Islet precursor cell (in vitro differentiated cells): ENCODE measurements at places on chromosomes 16 and 17.

- no peak for DNase-seq
Measured at GRCh38 chr17:80354336-80354735, 60.6 kb upstream of the ENDOV start.

- DNase-seq, result no peak
Measured at GRCh38 chr17:13862346-13862745, 207.0 kb upstream of the COX10 start.

DNA sequence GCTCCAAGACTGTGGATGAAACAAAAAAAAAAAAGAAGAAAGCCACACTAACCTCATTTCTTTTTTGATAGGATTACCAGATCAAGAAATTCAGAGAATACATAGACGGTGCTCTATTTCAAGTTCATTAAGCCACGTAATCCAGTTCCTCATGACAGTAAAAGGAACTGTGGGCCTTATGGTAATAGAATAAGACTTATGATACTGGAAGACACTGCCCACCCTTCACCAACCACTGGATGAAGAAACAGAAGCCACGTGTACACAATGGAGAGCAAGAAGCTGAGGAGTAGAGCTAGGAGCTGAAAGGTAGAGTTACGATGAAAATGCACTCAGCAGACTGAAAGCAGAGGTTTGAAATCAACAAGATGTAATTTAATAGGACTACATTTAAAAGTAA, 11.2 kb downstream of the NCBP3 start:
- DNase-seq, result no peak

DNA sequence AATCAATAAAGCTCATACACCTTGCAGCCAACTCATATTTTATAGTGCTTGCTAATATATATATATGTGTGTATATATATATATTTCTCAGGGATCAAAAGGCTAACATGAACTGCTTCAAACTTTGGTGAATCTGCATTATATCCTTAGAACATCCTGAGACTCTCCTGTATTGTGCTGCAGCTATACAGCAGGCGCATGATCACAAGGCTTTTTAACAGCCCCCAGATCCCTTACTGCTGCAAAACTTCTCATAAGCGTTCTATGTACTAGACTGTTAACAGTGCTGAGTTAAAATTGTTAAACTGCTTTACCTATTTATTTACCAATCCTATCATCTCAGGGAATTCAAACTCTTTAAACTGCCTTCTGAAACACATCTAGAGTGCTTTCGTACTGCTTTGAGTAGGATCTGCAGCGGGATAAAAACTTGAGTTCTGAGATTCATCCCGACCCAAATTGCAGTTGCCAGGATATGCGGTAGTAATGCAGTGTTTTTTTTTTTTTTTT, 1.3 kb downstream of the GPATCH8 start:
- DNase-seq, result no peak

DNA sequence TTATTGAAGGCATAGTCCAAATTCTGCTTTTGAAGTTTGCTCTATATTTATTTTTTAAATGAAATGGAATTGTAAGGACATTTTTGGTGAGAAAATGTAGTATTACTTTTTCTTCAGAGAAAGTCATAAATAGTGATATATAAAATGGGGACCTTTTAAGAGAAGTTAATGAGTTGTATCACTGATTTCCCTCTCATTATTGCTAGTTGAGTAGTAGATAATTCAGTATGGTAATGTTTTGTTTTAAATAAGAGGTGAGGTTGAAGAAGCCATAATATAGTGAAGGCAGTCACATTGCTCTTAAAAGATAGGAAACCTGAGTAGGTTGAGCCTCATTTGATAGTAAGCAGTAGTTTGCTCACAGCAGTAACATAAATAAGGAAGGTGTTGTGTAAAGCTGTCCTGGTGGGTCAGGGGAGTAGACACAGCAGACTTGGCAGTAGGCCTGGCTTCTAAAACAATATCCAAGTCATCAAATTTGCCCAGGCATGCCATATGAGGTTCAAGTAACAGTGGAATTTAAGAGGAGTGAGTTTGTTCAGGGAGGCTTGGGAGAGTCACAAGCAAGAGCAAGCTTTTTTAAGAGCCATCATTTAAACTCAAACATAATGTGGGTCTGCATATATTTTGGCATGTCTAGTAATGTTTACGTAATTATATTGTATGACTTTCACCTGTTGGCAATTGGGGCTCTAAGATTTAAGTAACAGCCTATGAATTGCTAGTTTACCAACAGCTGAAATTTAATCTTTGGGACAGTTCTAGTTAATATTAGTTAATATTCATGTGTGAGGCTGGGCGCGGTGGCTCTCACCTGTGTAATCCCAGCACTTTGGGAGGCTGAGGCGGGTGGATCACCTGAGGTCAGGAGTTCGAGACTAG, 6.5 kb downstream of the NFATC3 start:
- no peak for DNase-seq

GRCh38 chr17:50278526-50279180, 4.4 kb downstream of the TMEM92 start:
- DNase-seq, result peak; percentile 48

DNA sequence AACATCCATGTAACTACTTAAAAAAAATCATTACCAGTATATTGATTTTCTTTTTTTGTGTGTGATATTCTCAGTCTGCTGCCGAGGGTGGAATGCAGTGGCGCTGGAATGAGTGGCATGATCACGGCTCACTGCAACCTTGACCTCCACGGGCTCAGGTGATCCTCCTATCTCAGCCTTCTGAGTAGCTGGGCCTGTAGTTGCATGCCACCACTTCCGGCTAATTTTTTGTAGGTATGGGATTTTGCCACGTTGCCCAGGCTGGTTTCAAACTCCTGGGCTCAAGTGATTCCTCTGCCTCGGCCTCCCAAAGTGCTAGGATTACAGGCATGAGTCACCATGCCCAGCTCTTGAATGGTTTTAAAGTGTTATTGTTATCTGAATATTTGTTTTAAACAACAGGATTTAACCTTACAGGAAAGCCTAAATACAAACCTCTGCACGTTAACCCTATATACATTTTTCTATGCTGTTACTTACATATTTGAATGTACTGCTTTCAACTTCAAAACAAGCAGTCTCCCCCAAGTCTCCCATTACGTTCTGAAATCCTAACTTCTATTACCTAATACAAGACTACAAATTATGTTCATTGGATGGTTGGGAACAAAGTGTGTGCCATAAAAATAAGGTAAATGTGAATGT, 61.7 kb downstream of the KPNA2 start:
- DNase-seq, result no peak

- peak; percentile 79 for DNase-seq
Measured at GRCh38 chr17:32007463-32008298, 498 bp downstream of the LRRC37B start.

DNA sequence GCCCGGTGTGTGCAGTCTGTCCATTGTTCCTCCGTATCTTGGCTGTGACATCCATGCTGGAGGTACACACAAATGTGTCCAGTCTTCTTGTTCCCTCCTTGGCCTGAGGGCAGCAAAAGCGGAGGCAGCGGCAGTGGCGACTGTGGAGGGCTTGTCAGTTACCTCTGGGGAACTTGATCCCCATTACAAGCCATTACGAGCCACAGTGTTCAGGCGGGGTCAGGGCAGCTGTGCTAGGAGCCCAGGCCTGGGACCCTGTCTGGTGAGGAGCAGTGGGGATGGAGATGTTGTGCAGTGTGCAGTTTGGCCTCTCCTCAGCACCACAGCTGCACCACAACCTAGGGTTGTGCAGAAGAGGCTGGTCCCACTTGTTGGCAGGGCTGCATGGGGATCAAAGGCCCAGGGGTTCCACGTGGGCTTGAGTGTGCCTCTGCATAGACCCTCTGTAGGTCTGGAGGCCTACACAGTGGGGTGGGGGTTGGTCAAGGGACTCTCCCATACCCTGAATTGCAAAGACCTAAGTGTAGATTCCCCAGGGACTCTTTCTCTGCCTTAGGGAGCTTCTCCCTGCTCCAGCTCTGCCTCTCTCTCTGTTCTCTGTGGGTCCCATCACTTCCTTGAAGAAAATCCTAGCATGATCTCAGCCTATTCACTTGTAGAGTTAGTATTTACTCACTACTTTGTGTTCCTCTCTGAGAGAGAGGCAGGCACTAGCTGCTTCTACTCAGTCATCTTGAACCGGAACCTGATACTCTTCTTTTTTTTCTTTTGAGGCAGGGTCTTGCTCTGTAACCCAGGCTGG, 58.8 kb downstream of the SLFN11 start:
- DNase-seq, result no peak

DNA sequence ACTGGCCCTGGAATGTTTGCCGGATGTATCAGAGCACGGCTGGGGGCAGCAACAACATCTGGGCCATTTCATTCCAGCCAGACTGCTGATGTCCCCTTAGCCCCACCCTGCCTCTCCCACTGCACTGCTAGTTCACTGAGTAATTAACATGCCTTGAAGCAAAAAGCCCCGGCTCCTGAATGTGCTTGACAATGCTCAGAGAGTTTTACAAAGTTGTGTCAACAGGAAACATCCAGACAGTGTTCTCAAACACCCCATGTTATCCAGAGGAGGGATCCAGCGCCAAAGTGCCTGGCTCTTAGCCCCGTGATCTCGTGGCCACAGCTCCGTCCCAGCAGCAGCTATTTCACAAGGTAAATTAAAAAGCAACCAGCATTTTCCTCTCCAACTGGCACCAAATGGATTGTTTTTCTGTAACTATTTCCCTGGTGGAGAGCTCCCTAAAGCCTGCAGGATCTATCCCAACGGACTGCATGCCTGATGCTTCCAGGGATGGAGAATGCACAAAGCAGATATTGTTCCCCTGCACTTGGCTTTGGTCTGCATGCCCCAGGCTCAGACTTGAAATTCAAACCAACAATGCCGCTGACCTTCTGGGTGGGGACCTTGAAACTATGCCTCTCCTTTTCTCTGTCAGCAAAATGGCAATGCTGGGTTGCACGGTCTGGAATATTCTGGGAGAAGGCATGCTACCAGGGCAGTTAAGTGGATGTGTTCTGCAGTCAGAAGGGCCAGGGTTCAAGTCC, 115.6 kb upstream of the CDH5 start:
- DNase-seq, result peak; percentile 95

- DNase-seq, result no peak
Measured at GRCh38 chr16:50668368-50669008, 12.6 kb downstream of the SNX20 start.

DNA sequence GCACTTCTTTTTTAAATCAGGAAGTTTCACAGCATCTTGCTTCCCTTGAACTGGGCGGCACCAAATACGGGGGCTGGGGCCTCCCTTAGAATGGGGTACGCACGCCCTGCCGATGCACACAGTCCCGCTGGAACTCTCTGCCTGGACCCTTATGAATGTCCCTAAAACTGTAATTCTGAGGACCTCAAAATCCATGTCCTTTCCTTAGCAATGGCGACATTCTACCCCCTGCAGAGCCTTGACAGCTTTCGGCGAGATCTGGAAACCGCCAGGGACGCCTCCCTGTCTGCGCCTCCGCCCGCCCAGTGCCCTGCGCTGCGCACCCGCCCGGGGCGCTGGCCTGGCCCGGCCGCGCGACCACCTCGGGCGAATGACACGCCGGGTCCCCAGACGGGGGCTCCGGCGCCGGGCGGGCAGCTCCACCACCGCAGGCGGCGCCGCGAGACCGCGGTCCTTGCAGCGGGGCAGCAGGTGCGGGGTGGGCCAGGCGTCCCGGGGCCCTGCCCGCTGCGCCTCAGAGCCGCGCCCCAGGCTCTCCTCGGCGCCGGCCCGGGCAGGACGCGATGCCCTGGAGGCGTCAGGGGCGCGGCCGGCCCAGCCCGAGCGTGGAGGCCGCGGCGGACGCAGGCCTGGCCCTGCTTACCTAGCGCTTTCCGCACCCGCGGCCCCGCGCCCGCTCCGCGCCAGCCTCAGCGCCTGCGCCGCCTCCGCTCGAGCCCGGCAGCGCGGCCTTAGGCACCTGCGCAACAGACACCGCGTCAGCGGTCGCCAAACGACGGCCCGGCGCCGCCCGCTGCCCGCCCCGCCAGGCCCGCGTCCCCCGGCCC, 548 bp downstream of the HAGH start:
- no peak for DNase-seq

DNA sequence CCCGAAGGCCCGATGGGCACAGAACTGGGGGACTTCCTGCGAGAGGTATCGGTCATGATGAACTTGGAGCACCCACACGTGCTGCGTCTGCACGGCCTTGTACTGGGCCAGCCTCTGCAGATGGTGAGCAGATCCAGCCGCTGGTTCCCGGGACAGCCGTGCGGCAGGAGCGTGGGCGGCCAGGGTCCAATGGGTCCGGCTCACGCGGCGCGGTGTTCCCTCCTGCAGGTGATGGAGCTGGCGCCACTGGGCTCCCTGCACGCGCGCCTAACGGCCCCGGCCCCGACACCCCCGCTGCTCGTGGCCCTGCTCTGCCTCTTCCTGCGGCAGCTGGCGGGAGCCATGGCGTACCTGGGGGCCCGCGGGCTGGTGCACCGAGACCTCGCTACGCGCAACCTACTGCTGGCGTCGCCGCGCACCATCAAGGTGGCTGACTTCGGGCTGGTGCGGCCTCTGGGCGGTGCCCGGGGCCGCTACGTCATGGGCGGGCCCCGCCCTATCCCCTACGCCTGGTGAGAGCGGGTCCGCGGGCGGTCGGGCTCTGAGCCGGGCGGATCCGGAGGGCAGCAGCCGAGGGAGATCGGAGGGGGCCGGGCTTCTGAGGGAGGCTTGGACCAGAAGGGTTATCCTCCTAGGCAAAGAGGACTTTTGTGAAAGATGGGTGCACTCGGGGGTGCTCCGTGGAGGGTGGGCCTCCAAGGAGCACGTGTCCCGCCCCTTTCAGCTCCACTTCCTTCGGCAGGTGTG, 3.0 kb downstream of the TNK1 start:
- DNase-seq, result peak; percentile 86

GRCh38 chr17:27299384-27300049, 5.6 kb downstream of the WSB1 start:
- DNase-seq, result peak; percentile 32

GRCh38 chr16:55499281-55499680, 9.6 kb upstream of the LPCAT2 start:
- peak; percentile 55 for DNase-seq

DNA sequence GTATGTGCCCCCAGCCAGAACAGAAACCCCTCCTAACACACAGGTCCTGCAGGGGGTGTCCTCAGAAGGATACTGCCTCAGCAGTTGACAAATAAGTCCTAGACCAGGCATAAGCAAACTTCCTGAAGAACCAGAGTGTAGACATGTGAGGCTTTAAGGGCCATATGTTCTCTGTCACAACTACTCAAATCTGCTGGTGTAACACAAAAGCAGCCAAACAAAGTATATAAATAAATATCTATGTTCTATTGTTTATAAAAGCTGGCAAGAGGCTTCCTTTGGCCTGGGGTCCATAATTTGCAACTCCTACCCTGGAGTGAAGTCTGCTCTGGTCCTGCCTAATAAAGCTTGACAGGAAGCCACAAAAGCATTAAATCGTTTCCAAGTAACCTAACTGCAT, 9.9 kb downstream of the FAM83G start:
- no peak for DNase-seq

DNA sequence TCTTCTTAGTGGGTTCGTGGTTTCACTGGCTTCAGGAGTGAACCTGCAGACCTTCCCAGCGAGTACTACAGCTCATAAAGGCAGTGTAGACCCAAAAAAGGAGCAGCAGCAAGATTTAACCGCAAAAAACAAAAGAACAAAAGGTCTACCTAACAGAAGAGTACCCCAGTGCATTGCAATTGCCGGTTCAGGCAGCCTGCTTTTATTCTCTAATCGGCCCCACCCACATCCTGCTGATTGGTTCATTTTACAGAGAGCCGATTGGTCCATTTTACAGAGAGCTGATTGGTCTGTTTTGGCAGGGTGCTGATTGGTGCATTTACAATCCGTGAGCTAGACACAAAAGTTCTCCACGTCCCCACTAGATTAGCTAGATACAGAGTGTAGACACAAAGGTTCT, 2.0 kb upstream of the ARRB2 start:
- DNase-seq, result peak; percentile 61
